ENCODE measurements at places on chromosomes 12 and 14. TPM values are rescaled to one million over a fixed set of nuclear protein-coding genes. Genes with fewer than 3 reads are reported as not detected.

GRCh38 chr14:25122211-25122610 is 72.3 kb upstream of the STXBP6 start:
- DNase-seq, result no peak

DNA sequence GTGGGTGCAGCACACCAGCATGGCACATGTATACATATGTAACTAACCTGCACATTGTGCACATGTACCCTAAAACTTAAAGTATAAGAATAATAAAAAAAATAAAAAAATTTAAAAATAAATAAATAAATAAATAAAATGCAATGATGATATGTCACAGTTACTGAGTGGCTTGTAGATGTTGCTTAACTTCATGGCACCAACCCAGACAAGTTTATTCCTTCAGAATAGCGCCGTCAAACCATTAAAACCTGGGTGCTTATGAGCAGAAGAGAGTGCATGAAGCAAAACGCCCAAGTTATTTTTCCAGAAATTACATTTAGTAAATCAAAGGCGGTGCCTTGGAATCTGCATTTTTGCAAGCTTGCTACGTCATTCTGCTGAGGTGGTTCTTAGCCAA is 417.9 kb downstream of the AEBP2 start:
- no peak for DNase-seq

- no peak for DNase-seq
These were observed 822 bp upstream of the SOX5 start for GRCh38 chr12:23950210-23950774.

- DNase-seq, result no peak
These were observed 242.7 kb upstream of the SFSWAP start for GRCh38 chr12:131468206-131468605.

TOMM20L gene
- total RNA-seq, result not detected

GRCh38 chr14:101037021-101037817 is 133.7 kb upstream of the RTL1 start:
- DNase-seq, result no peak
